ENCODE measurements at places on chromosomes 3 and 15. TPM values are rescaled to one million over a fixed set of nuclear protein-coding genes. Genes with fewer than 3 reads are reported as not detected.

Gene CCR3
- not detected for polyA plus RNA-seq

Gene C3orf20
- polyA plus RNA-seq, result not detected

Gene RSL24D1
- polyA plus RNA-seq, result 88.4 TPM

Gene DUOXA2
- not detected for polyA plus RNA-seq

Gene CHRM5
- polyA plus RNA-seq, result 0.09 TPM

Gene PP2D1
- not detected for polyA plus RNA-seq

Gene CX3CR1
- 0.45 TPM for polyA plus RNA-seq

Gene CGNL1
- polyA plus RNA-seq, result 0.06 TPM

Gene LRTM1
- polyA plus RNA-seq, result not detected

Gene TTC23
- polyA plus RNA-seq, result 3.6 TPM

Gene NEK11
- polyA plus RNA-seq, result 2.6 TPM

Gene TMEM43
- polyA plus RNA-seq, result 246 TPM

Gene HRG
- not detected for polyA plus RNA-seq

Gene GOLGA6L10
- 0.44 TPM for polyA plus RNA-seq

Gene CYP1A2
- polyA plus RNA-seq, result not detected

Gene TGM4
- not detected for polyA plus RNA-seq

Gene SCAMP5
- 3.6 TPM for polyA plus RNA-seq

Gene GOLGA6A
- polyA plus RNA-seq, result not detected

Gene SSUH2
- polyA plus RNA-seq, result 0.25 TPM

Gene MTFMT
- 9.6 TPM for polyA plus RNA-seq

Gene IL5RA
- not detected for polyA plus RNA-seq

Gene FURIN
- polyA plus RNA-seq, result 19.6 TPM

Gene NEIL1
- polyA plus RNA-seq, result 2.8 TPM

Gene MLF1
- 7.4 TPM for polyA plus RNA-seq

Gene CDCP1
- 1.3 TPM for polyA plus RNA-seq

Gene SLC24A5
- not detected for polyA plus RNA-seq

Gene REC114
- polyA plus RNA-seq, result not detected

Gene RASGRF1
- 0.07 TPM for polyA plus RNA-seq

Gene CCDC54
- polyA plus RNA-seq, result not detected

Gene ST3GAL6
- 0.06 TPM for polyA plus RNA-seq

Gene PRR23B
- polyA plus RNA-seq, result not detected

Gene SI
- not detected for polyA plus RNA-seq

Gene ARHGEF26
- polyA plus RNA-seq, result 0.05 TPM

Gene SKOR1
- polyA plus RNA-seq, result 0.02 TPM

Gene CILP
- polyA plus RNA-seq, result 0.09 TPM

Gene LDHAL6B
- not detected for polyA plus RNA-seq

Gene GUCA1C
- not detected for polyA plus RNA-seq

Gene SEMA6D
- 1.1 TPM for polyA plus RNA-seq

Gene FANCD2OS
- not detected for polyA plus RNA-seq

Gene OCA2
- 0.04 TPM for polyA plus RNA-seq

Gene TXNRD3
- 5.5 TPM for polyA plus RNA-seq

Gene NDN
- 44.8 TPM for polyA plus RNA-seq

Gene RAD51
- 8.9 TPM for polyA plus RNA-seq

Gene GRM7
- not detected for polyA plus RNA-seq

Gene CHL1
- not detected for polyA plus RNA-seq

Gene CELSR3
- polyA plus RNA-seq, result 0.88 TPM

Gene RPL29
- polyA plus RNA-seq, result 2,324 TPM

Gene CAMK2N2
- 0.17 TPM for polyA plus RNA-seq

Gene ANKRD34C
- polyA plus RNA-seq, result not detected

Gene DOCK3
- 0.11 TPM for polyA plus RNA-seq

Gene SCAANT1
- not detected for polyA plus RNA-seq

Gene RHOV
- polyA plus RNA-seq, result 0.13 TPM

Gene SLC2A2
- polyA plus RNA-seq, result not detected

All from BJ (cell line).